ENCODE measurements at places on chromosomes 1 and 21.

- no peak for DNase-seq
These were observed 16.2 kb upstream of the POFUT2 start for GRCh38 chr21:45303751-45304475.

- no peak for DNase-seq
These were observed 477.1 kb downstream of the LMO4 start for GRCh38 chr1:87805666-87806378.

DNA sequence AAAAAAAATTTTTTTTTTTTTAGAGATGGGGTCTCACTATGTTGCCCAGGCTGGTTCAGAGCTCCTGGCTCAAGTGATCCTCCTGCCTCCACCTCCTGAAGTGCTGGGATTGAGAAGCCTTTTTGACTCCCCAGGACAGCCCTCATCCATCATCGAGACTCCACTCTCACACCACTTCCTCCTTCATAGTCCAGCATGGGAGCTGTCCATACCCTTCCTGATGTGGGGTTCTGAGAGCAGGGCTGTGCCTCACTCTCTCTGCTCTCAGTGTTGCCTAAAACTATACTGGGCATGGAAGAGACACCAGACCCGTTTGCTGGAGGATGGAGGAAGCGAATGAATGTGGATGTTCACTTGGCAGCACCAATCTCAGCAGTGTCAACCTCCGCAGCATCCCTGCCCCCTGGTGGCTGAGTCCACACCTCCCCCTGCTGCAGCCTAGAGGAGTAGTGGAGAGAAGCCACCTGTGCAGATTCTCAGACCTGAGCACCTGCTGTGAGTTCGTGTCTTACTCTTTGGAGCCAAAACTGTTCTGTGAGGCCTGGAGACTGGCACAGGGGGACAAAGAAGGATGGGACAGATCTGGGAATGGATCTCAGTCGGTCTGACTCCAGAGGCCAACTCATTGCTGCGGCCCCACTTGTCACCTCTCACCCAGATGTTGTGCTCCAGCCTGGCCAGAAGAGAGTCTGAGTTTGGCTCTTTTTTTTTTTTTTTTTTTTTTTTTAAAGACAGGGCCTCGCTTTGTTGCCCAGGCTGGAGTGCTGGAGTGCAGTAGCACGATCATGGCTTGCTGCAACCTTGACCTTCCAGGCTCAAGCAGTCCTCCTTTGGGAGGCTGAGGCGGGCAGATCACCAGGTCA lies 17.7 kb downstream of the TINAGL1 start:
- peak; percentile 71 for DNase-seq

- no peak for DNase-seq
These were observed 33.1 kb downstream of the TRIM67 start for GRCh38 chr1:231194843-231195516.

DNA sequence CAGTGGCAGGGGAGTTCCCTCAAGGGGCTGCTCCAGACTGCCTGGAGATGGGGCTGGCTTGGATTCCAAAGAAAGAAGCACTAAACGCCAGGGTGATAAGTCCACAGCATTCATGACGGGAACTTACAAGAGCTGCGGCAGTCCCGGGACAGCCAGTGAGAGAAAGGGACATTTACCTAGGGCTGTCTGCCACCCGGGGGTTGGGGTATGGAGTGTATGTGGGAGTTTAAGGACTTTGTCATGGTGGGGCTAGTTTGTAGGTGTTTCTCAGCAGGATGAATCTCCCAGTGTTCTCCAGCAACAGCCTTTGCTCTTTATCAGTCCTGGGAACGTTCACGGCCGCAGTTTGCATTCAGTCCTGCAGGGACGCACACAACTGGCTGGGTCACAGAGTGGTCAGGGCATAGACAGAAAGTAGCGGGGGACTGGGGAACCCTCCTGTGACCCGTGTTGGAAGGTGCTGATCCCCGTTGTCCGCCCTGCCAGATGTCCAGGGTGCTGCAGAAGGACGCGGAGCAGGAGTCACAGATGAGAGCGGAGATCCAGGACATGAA lies 41.4 kb upstream of the HMGN1 start:
- no peak for DNase-seq

DNA sequence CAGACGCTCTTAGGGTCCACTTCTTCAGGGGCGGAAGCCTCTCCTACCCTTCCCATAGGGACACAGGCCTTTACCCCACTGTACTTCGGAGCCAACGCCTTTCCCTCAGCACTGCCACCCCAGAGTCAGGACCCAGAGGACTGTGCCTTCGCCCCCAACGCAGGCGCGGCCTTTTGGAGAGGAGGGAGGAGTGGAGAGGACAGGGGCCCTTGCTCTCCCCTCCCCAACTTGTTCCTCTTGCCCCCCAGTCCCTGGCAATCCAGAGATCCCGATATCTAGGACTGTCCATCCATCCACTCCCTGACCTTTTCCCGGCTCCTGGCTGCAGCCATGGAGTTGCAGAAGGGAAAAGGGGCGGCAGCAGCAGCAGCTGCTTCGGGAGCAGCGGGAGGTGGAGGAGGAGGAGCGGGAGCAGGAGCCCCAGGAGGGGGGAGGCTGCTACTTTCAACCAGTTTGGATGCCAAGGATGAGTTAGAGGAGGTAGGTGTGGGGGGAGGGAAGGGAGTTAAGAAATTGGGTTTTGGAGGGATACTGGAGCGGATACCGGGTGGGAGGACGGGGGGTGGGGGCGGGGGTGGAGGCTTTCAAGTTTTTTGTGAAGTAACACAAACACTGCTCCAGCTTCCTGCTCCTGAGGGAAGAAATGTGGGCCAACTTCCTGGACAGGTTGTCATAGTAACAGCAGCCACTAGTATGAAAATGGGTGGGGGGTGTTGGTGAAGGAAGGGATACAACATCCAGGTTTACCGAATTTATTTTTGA lies 636 bp downstream of the INTS3 start:
- peak; percentile 51 for DNase-seq

GRCh38 chr1:58824753-58825389 lies 41.0 kb upstream of the JUN start:
- DNase-seq = no peak

DNA sequence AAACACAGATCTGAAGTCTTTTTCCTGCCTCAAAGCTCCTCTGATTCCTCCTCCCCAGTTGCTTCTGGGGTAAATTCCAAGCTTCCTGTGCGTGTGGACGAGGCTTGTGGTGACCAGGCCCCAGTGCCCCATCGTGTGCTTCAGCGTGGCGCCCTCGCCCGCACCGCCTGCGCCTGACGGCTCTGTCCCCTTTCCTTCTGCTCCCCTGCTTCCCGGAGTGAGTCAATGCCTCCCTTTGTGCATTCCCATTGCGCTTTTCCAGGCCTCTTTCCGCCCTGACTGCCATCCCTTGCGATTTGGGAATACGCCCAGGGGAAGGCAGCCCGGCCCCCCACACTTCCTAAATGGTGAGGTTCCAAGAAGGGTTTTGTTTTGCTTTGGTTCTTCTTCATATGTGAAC lies 36.3 kb downstream of the FAAP20 start:
- DNase-seq = no peak

DNA sequence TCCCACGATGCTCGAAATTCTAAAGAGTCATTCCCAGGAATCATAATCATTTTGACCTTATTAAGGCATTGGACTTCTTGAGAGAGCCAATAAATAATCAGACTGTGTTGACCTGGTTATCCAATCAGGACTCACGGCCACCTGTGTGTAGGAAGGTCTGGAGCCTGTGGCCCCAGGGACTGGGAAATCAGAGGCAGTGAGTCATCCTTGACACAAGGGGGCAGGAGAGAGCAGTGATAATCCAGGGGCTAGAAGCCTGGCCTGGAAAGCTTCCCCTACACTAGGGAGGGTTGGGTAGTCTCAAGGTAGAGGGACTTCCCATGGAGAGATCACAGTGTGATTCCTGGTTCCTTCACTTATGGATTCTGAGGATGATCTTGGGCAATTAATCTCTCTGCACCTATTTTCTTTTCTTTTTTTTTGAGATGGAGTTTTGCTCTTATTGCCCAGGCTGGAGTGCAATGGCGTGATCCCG lies 4.7 kb downstream of the MR1 start:
- DNase-seq = peak; percentile 44
